RPMI7951 (cell line): ENCODE measurements at places on chromosomes 3 and 15. TPM values are rescaled to one million over a fixed set of nuclear protein-coding genes. Genes with fewer than 3 reads are reported as not detected.
A peak's percentile ranks its signal among the peaks of the same experiment; 100 is the strongest.

DNA sequence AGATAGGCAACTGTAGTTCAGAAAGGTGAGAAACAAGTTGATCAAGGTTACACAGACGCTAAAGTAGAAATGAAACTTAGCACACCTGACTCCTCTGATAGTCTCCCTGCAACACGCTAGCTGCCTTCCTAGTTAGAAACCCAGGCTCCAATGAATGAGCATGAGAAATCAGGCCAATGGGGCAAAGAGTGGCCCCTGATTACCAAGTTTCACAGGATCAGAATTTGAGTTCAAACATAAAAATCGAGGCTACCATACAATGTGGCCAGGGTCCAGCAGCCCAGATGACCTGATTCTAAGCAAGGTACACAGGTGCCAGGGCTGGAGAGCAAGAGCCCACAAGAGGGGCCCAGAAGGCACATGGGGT is 7.7 kb downstream of the PLD1 start:
- DNase-seq = no peak

DNA sequence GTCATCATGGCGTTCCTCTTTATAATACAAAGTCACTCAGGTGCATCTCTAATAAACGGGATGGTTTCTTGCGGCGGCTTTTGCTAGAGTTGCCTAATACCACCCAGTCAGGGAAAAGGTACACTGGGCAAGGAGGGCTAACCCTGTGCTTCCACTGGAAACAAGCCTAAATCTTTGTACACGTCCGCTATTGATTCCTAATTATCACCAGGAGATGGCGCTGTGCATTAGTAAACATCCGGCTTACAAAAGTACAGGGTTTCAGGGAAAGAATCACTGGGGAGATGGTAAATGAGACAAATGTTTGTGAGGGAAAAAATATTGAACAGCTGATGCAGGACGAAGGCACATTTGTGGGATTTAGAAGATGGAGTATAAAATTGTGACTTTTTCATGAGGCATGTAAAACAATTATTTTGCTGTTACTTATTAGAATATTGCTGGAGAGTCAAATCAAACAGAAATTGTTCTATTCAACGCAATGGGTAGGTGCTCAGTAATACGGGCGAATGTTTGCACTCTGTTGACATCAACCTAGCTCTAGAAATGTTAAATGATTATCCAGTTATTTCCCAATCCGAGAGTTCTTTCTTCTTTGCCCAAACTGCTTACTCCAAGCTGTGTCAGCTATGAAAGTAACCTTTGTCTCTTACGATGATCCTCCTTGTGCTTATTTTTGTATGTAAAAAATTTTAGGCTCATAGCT is 50.6 kb downstream of the GMNC start:
- peak; percentile 66 for DNase-seq

DNA sequence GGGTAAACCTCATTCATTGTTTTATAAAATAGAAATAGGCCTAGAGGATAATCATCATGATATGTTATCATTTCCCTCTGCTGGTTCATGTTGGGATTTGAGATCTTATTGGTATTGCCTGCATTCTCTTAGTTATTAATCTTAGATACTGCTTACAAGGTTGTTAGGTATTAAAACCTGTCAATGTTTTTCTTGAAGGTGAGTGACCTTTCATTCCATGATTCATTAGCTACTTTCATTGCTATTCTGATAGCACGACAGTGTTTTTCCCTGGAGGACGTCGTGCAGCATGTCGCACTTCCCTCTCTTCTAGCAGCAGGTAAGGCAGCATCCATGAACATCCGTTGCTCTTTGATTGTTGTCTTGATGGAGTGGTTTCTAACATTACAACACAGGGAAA is 17.1 kb downstream of the P2RY12 start:
- DNase-seq = no peak

- DNase-seq = no peak
Measured at GRCh38 chr15:74794248-74794969, 12.5 kb downstream of the CSK start.

- DNase-seq = peak; percentile 66
Measured at GRCh38 chr15:44545913-44546802, 9.2 kb downstream of the EIF3J start.

The UQCC5 gene
- total RNA-seq = 13.0 and 14.0 TPM in 2 replicates
